ENCODE measurements at places on chromosomes 6 and 20.
A peak's percentile ranks its signal among the peaks of the same experiment; 100 is the strongest.

- DNase-seq: peak; percentile 57
These were observed 16.7 kb upstream of the ENTPD6 start for GRCh38 chr20:25178563-25179438.

DNA sequence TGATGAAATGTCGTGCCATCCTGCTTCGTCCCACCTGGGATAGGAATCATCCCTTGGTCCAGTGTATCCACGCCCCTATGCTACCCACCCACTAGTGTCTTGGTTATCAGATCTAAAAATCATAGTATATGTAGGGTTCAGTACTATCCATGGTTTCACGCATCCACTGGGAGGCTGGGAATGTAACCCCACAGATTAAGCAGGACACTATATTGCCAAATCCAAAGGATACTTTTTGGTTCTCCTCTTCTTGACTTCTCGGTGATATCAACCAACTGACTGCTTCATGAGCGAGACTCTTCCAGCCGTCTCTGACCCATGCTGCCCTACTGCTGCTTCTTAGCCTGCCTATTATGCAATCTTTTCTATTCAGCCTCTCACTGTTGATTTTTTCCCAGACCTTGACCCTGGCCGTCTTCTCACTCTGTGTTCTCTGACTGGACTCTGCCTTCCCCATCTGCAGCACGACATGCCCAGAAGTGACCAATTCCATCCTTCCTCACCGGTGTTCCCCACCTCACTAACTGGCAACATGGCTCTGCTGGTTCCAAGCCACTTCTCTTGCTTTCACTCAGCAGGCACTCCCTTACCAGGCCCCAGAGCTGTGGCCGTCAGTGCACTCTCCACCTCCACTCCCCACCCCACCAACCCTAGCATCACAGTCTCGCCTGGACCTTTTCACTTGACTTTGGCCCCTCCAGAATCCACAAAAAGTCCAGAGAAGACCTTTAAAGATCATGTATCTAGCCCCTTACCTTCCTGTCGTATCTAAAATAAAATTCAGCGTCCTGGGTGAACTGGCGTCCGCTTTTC is 34.5 kb downstream of the GFRA4 start:
- no peak for DNase-seq

DNA sequence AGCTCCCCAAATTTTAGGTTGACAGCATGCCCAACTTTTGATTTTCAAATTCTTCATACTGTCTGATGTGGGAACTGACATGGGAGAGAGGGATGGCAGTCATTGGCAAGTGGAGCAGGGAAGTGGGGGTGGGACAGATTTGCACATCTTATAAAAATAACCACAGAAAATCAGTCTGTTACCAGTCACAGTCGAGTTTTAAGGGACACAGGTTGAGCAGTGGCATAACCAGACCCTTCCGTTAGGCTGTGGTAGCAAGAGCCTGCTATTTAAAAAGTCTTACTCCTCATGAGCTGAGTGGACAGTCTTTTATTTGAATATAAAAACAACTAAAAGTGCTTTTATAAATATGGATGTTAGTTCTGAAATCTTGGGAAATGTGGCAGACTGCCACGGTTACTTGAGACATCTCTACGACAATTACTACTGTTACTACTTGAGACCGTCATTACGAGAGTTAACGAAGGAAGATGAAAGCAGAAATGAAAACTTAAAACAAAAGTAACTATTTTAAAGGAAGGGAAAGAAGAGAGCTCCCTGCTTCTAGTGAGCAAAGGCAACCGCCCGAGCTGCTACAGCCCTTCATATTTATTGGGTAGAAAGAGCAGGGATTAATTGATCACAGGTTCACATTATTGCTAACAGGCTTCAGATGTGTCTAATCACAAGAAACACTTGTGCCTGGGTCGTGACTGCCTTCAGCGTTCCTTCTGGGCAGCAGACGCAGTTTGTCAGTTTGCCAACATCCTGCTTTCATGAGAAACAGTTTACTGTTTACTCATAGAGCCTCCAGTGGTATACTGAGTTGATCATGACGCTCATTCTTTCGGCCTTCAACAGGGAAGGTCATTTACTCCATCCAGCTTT is 71.3 kb downstream of the EFHC1 start:
- no peak for DNase-seq

GRCh38 chr20:54070187-54070987 is at the start of gene BCAS1:
Gene BCAS1, minus strand, starts transcription at chr20:54070594. Its CDS starts 11,876 bp downstream, at chr20:54058718.
- peak; percentile 35 for DNase-seq

- no peak for DNase-seq
These were observed 399.8 kb downstream of the BTBD9 start for GRCh38 chr6:38239719-38240451.

DNA sequence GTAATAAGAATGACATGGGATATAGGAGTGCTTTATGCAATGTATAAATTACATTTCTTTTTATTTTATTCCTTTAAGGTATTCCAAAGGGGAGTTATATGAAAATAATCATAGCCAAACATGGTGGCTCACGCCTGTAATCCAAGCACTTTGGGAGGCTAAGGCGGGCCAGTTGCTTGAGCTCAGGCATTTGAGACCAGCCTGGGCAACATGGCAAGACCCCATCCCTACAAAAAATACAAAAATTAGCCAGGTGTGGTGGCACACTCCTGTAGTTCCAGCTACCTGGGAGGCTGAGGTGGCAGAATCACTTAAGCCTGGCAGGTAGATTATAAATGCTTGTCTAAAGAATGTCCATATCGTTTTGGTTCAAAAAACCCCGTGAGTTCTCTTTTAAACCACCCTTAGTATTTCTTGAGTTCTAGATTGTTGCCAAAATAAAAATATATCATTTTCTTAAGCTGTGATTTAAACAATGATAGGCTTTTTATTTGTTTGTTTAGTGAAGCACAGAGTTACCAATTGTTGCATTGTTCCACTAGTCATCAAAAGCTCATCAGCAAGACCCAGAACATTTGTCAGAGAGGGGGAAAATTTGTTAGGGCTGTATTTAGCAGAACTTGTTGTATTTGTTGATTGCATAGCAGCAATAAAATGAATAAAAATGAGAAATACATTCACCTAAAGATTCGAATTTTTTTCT is 146.2 kb downstream of the KHDC1L start:
- no peak for DNase-seq

GRCh38 chr6:117498159-117498558 is 15.7 kb downstream of the DCBLD1 start:
- no peak for DNase-seq

- DNase-seq: no peak
These were observed 31.3 kb upstream of the ZSCAN23 start for GRCh38 chr6:28474441-28475219.

GRCh38 chr6:73078333-73078862 is 146.9 kb downstream of the KHDC1L start:
- no peak for DNase-seq

Measured in pancreas (tissue), 10 donors.